Spinal cord (tissue), 10 donors: ENCODE measurements at places on chromosomes 1 and 21. TPM values are rescaled to one million over a fixed set of nuclear protein-coding genes. Genes with fewer than 3 reads are reported as not detected.

Gene TAS1R1
- 0.40 TPM for total RNA-seq

Gene FCRL3
- total RNA-seq, result not detected

Gene TEDDM1
- not detected for total RNA-seq

Gene SERINC2
- 0.89 TPM for total RNA-seq

Gene AK2
- total RNA-seq, result 135 TPM

Gene AUNIP
- 2.3 TPM for total RNA-seq

Gene TLR5
- total RNA-seq, result 5.3 TPM
